NCI-H2081 treated with DMSO at 0.1 percent for 48 hours (cell line): ENCODE measurements at places on chromosomes 4 and X.

DNA sequence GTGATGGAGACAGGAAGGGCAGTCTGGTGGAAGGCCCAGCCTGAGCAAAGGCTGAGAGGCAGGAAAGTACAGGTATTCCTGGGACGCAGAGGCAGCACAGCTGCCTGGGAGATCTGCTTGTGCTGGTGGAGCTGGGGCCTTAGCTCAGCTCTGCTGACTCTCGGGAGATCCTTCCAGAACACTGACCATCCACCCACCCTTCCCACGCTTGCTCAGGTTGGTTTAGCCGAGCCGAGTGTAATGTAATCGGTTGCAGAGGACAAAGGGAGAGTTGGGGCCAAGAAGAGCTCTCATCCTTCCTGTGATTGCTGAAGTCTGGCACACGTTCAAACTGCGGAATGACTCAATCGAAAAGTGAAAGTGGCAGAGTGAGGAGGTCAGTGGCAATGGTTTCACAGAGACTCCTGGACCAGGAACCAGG lies 43.1 kb upstream of the GPR78 start:
- DNase-seq, result no peak

- no peak for DNase-seq
These were observed 39.0 kb downstream of the BCOR start for GRCh38 chrX:40058719-40059118.

- no peak for DNase-seq
These were observed 511 bp upstream of the MAP9 start for GRCh38 chr4:155377276-155377675.

- DNase-seq, result no peak
These were observed 34.0 kb downstream of the SLC9A6 start for GRCh38 chrX:136019226-136019625.

DNA sequence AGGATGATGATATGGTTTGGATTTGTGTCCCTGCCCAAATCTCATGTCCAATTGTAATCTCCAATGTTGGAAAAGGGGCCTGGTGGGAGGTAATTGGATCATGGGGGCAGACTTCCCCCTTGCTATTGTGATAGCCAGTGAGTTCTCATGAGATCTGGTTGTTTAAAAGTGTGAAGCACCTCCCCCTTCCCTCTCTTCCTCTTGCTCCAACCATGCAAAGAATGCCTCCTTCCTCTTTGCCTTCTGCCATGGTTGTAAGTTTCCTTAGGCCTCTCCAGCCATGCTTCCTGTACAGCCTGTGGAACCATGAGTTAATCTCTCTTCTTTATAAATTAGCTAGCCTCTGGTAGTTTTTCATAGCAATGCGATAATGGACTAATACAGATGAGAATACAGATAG lies 19.7 kb upstream of the ALG13 start:
- DNase-seq, result no peak

GRCh38 chr4:6272863-6273660 lies 3.4 kb downstream of the WFS1 start:
- no peak for DNase-seq

DNA sequence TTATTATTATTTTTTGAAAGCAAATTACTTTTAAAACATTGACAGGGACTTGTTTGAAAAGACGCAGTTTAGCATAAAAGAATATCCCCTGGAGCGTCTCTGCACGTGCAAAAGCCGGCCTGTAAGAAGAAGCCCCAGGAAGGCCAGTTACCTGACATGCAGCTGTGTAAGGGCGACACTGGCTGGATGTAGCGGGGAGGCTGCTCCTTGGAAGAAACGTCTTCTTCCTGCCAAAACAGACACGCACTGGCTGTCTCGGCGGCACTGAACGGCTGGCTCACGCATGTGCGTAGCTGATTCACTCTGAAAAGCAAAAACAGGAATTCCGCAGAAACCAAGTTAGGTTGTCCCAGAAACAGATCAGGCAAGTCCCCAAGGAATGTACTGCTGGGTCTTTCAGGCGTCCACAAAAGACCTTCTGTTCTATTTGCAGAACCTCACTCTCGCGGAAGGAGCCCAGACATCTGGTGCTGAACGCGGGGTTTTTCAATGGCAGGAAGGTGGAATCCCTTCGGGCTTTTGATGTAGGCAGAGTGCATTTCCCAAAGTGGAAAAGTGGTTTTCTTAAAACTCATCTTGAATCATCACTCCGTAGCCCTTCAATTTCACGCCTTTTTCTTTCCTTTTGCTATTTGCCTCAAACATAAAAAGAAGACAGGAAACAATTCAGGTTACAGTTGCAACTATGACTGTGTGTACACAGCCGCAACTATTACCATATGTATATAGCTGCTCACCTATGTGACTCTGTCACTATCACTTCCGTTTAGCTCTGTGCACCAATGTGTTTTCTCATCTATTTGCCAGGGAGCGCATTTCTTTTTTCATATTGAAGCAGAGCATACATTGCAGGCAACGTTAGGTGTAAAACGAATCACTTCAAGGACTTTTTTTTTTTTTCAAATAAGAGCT lies 38.1 kb upstream of the ARSH start:
- no peak for DNase-seq

- DNase-seq, result no peak
These were observed 33.1 kb upstream of the GTPBP6 start for GRCh38 chrX:351736-352135.

DNA sequence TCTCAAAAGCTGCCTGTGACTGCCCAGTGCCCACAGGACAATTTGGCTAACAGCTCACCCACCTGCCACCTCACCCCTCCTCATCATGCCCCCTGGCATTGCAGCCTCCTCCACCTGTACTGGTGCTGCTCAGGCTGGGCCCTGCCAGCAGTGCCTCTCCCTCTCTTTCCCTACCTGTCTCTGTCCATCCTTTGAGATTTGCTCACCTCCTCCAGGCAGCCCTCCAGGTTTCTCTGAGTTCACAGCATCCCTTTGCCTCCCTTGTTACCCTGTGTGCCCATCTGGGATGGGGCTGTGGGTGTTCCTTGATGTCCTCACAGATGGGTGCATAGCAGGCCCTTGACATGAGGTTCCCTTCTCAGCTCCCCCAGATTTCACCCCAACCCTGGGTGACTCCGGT lies 224.9 kb downstream of the AFAP1 start:
- DNase-seq, result no peak

DNA sequence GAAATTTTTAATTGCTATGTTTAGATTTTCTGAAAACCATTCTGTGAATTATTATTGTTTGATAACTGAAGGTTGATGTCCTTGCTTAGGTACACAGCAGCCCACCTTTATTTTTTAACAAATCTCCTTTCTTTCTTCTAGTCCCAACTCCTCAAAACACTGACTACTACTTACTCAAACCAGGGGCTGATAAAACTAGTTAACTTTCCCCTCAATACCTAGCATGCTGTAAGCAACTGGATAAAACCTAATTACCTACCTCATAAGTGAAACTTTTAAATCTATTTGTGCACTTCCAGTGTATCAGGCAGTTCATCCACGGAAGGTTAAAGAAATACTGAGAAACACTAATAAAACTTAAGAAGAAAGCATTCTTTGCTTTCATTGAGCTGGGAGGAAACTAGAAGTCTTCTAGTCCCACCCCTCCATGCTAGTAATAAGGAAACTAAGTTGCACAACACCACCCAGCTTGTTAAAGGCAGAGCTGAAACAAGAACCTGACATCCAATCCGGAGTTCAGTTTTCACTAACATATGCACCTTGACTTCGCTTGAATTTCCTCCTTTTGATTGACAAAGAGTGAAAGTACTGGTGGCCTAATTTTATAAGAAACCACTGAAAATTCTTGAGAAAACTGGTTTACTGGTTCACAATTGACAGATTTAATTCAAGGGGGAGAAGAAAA lies 180.2 kb upstream of the TET2 start:
- no peak for DNase-seq

- DNase-seq, result no peak
These were observed 61.8 kb upstream of the KLHL13 start for GRCh38 chrX:118178450-118178849.

GRCh38 chr4:25070545-25070944 lies 39.8 kb upstream of the LGI2 start:
- DNase-seq, result no peak

GRCh38 chr4:124642846-124643245 lies 69.7 kb downstream of the ANKRD50 start:
- DNase-seq, result no peak

GRCh38 chr4:96166806-96167205 lies 326.9 kb downstream of the PDHA2 start:
- DNase-seq, result no peak

GRCh38 chr4:99305638-99306400 lies 15.0 kb upstream of the ADH1A start:
- no peak for DNase-seq

- DNase-seq, result no peak
These were observed 6.0 kb downstream of the WWC2 start for GRCh38 chr4:183105092-183105491.

GRCh38 chr4:182448281-182449151 lies 205.3 kb downstream of the TENM3 start:
- no peak for DNase-seq

GRCh38 chr4:28238876-28239275 lies 1378.2 kb downstream of the STIM2 start:
- DNase-seq, result no peak

DNA sequence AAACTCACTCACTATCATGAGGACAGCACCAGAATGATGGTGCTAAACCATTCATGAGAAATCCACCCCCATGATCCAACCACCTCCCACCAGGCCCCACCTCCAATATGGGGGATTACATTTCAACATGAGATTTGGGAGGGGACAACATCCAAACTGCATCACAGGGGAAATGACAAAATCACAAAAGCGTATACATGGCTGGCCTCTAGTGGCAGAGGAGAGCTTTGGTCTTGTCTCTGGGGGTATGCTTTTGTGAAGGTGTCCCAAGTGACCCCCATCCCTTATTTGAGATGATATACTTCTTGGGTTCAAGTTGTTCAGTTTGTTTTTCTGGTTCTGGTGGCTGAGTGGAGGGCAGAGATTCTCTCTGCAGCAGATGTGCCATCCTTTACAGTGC lies 8.5 kb upstream of the SETD7 start:
- DNase-seq, result no peak

DNA sequence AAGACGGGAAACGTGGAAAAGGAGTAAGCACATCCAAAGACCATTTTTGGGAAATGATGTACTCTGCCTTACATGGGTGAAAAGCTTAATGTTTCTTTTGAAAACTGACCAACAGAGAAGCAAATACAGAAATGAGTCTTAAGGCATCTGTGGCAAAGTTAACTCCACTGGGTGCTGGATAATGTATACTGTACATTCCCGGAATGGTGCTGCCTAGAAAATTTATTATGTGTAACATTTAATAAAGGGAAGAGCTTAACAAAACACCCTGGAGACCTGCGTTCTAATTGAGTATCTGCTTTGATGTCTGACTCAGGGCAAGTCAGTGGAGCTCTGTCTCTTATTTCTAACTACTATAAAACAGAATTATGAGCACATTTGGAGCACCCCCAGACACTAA lies 230.2 kb downstream of the MID1 start:
- no peak for DNase-seq

GRCh38 chr4:186669159-186669731 lies 54.4 kb downstream of the FAT1 start:
- DNase-seq, result no peak

GRCh38 chr4:104494185-104494584 lies 509 bp downstream of the CXXC4 start:
- no peak for DNase-seq

- DNase-seq, result no peak
These were observed 1686.5 kb upstream of the PCDH7 start for GRCh38 chr4:29033703-29034102.

- no peak for DNase-seq
These were observed 183.8 kb upstream of the VCX3A start for GRCh38 chrX:6718766-6719165.

DNA sequence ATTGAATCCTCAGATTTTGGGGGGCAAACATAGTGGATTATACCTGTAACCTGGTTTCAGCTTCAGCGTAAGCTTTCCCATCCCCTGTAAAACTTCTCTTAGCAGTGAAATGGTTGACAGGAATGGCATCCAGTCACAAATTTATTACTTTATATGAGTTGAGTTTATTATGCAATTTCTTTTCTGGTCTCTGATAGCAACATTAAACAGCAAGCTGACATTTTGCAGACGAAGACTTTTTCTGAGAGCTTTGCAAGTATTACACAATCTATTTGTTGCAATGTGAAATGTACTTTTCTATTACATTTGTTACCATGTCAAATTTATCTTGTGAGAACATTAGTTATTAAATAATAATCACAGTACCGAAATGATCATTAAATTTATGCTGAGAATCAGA lies 60.6 kb downstream of the GSPT2 start:
- DNase-seq, result no peak

GRCh38 chr4:7630568-7631287 lies 196.0 kb upstream of the PSAPL1 start:
- DNase-seq, result no peak

- no peak for DNase-seq
These were observed 3.4 kb upstream of the S100G start for GRCh38 chrX:16646366-16647138.

DNA sequence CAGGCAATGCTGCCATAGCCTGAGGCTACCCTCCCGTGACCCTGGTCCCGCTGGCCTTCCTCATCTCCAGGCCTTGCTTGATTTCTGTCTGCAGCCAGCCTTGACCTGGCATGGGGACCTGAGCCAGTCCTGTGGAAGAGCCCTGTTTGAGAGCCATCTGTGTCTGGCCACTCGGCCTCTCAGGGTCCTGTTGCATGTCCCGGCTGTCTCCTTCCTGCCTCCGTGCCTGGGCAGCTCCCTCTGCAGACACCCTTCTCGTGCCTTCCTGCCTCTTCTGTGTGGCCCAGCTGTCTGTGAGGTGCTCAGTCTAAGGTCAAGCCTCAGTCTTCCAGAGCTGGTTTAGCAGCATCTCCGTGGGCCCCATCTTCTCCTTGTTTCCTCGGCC lies 108.4 kb downstream of the SORCS2 start:
- DNase-seq, result no peak

DNA sequence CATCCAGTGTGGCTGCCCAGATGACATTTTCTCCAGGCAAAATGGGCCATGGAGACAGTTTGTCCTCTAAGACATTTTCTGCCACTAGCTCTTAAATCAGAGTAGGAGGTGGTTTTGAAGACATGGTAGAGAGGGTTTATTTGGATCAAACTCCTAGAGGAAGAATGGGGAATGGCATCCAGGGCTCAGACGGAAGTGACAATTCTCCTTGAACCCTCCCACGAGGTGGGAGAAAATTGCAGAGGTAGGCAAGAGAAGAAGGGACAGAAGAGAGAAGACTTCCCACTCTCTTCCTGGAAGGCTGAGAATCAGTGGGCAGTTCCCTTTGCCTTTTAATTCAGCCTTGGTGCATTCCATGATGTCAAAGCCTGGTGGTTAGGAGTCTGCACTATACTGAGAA lies 194.0 kb downstream of the SMIM20 start:
- no peak for DNase-seq

DNA sequence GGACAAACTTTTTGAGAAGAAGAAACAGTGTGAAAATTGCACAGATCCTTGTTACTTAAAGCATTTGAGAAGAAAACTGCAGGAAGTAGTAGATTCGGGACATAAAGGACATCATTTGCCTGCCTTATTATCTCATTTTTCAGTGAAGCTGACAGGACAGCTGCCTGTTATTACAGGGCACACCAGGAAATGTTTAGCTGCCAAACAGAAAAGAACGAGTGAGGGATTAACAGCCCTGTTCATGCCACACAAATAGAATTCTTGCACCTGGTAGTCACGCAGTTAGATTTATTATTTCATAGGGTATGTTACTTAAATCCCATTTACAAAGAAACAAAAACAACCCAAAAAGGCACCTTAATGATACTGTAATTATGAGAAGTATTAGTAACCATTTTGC lies 100.6 kb downstream of the CHIC2 start:
- DNase-seq, result peak; percentile 93
